ENCODE measurements at places on chromosomes 12 and 14.

DNA sequence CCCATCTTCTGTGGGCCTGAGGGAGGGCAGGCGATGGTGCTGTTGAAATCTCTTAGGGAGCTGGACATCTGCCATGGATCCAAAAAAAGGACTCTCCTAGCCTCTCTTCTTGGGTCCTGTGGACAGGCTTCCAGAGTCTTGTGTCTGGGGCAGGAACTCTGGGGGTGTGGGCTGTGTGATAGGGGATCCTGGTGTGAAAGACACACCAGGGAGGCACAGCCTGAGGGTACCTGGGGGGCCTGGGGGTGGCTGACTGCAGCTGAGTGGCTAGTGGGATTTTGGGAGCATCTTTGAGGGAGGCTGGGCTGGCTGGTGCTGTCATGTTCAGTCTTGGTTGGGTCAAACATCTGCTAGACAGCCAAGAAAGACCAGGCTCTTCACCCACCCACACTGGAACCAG lies 1.8 kb upstream of the KRT83 start:
- DNase-seq, result no peak

DNA sequence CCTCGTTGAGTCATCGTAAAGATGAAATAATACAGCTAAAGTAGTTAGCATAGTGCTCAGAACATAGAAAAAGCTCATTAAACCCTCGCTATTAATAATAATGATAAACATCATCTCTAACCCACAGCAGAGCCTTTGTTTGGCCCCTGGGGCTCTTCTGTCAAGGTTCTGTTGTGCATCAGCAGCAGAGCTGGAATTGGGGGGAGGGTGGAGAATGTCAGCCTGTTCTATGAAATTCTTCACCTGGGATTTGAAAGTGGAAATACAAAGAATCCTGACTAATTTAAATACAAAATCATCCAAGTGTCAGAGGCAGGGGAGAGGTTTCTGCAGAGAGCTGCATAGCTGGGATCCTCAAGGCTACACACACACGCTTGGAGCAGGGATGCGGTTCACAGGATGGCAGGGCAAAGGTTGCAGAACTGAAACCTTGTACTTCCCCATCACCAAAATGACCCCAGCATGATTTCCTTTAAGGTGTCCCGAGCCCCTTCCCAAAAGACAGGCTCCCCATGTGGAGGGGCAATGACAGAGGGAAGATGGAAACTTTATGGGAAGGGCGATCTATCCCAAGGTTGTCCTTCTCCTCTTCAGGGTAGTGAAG lies 71.8 kb downstream of the DAD1 start:
- DNase-seq, result no peak

DNA sequence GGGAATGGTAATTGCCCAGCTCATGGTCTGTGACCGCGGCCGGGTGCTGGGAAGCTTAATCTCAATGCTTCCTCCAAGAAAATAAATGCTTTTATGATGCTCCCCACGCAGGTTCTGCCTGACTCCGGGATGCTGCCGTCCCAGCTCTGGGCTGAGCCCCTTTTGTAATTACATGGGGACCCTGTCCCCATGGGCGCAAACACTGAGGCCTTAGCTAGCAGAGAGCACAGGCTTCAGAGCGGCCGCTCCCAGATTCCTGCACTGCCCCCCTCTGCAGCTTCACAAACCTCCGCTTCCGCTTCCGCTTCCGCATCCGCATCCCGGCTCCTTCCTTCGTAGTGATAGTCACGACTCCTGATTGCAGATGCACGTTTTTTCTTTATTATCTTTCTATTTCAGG lies 129.5 kb downstream of the KIF26A start:
- DNase-seq, result no peak

GRCh38 chr14:32077081-32078022 lies at the start of gene ARHGAP5:
Gene ARHGAP5, plus strand, starts transcription at chr14:32077304. Its CDS starts 13,366 bp downstream, at chr14:32090670.
- peak; percentile 9 for DNase-seq

GRCh38 chr12:15599266-15600037 lies 189.7 kb downstream of the EPS8 start:
- DNase-seq, result no peak

- peak; percentile 1 for DNase-seq
Measured at GRCh38 chr12:70576341-70577282, 60.6 kb downstream of the PTPRB start.

GRCh38 chr12:58915634-58916033 lies 4.7 kb downstream of the LRIG3 start:
- no peak for DNase-seq

GRCh38 chr12:72872238-72872887 lies 600.2 kb downstream of the TRHDE start:
- no peak for DNase-seq

- DNase-seq, result no peak
Measured at GRCh38 chr14:97806891-97807290, 1009.7 kb downstream of the VRK1 start.

DNA sequence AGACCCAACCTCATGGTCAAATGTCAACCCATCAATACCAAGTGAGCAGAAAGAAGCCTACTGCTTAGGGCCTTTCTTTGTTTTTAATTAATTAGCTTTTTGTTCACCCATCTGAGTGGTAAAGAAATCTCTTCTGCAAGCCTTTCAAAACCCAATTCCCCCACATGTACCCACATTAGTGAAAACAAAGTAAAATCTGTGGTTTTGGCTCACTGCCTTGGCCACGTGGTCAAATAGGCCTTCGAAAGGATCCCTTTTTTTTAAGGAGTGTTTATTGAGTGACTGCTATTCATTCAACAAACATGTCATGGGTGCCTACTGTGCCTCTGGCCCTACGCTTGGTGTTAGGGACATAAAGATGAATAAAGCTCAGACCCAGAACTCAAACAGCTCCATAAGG lies 160.1 kb downstream of the NUAK1 start:
- no peak for DNase-seq

- DNase-seq, result no peak
Measured at GRCh38 chr12:106271575-106272505, 24.0 kb upstream of the CKAP4 start.

DNA sequence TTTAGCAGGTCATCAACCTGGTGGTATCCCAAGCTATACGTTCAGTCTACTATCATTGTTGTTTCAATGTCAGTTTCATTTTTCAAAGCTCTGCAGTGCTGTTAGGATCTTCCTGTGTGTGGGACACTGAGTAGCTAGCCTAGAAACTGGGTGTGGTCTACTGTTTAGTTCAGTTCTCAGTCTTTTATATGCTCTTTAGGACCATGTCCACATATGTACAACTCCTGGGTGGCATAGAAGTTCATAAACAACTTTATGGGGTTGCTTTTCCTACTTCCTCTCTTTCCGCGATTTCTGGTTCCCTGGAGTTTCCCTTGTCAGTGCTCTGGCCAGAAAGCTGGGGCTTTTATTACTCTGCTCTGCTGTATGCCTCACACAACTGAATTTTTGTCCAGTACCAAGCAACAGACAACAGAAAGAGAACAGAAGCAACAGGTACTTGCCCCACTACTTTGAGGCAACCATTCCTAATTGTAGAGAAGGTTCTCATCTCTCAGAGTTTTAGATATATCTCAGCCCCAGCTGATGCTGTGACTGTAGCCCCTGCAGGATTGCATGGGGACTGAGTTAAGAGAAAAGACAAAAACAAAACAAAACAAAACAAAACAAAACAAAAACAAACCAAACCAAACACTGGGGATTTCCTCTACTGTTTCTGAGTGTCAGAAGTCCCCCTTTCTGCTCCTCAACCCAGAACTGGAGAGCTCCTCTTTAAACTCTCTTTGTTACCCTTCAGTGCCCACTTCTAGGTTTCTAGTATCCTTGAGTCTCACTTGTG lies 30.3 kb downstream of the MIS18BP1 start:
- DNase-seq, result no peak

DNA sequence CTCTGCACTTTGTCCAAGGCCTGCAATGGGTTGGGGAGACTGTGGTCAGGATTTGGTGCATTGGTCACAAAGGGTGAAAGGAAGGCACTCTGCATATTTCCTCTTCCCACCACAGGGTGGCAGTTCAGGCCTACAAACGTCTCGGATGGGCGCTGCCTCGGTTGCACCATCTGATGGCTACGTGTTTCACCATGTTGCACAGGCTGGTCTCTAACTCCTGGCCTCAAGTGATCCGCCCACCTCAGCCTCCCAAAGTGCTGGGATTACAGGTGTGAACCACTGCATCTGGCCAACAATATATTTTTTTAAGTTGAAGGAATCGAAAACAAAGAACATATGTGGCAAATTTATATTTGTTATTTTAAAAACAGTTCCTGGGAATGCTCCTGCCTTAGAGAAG lies 35.1 kb downstream of the TMBIM6 start:
- peak; percentile 44 for DNase-seq

DNA sequence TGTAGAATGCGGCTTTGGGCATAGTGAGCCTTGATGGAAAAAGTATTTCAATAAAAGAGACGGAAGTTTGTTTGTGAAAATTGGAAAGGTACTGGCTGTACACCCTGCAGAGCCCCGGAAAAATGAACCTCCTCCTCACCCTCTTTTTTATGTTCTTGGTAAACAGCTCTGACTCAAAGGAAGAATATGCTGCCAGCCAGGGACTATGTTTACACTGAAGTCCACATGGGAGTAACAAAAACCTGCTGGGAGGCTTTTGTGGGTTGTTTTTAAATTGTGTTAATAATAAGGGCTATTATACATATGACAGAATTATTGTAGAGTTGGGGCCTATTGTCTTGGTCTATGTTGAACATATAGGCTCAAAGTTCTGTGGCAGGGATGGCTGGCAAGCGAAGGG lies 70.7 kb downstream of the TTC8 start:
- DNase-seq, result no peak

DNA sequence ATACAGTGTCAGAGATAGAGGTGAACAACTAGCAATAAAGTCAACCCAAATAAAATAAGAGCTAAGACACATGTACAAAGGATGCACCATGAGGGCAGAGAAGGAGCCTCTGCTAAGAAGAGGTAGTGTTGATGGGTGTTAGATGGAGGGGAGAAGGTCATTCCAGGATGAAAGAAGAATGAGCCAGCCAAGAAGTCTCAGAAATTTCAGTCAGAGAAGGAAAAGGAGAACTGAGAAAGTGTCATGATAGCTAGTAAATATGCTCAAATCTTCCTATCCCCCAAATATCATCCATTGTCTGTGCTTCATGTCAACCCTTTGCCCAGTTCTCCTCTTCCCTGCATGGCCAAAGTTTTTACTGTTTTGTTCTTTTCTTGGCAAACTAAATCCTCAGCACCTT lies 225.2 kb upstream of the BTG1 start:
- DNase-seq, result no peak

GRCh38 chr12:23600919-23601318 lies 348.6 kb downstream of the SOX5 start:
- DNase-seq, result no peak

- no peak for DNase-seq
Measured at GRCh38 chr14:102949801-102950451, 27.5 kb downstream of the AMN start.

DNA sequence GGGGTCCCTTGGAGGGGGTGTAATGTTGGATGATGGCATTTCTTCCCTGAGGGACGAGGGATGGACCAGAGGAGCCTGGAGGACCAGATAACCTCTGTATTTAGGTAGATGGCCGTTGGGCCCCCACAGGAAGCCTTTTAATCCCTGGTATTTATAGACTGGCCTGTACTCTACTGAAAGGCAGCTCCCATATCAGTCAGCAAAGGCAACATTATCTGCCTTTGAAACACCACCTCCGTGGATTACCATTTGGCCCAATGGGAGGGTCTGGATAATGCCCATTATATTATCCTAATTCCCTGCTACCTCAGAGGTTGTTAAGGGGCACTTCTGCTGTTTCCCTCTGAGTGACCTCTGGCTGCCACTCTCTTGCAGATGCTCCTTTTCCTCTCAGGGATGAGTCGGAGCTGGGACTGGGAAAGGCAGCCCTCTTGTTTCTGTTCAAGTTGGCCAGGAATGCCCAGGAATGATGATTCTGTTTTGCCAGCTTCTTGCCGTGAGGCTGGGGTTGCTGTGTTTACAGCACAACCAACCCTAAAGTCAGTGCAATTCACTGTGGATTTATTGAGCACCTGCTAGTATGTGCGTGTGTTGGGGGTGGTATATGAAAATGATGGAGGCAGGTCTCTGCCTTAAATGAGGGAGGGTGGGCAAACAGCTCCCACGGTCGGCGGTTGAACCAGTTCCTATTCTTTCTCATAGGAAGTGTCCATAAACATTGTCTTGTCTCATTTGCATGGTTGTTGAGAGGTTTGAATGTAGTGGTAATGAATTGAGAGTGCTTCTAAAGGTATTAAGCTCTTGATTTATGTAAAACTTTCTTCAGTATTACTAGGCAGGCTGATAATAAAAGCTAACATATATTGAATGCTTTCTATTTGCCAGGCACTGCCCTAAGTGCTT lies 18.1 kb downstream of the SUSD6 start:
- no peak for DNase-seq

DNA sequence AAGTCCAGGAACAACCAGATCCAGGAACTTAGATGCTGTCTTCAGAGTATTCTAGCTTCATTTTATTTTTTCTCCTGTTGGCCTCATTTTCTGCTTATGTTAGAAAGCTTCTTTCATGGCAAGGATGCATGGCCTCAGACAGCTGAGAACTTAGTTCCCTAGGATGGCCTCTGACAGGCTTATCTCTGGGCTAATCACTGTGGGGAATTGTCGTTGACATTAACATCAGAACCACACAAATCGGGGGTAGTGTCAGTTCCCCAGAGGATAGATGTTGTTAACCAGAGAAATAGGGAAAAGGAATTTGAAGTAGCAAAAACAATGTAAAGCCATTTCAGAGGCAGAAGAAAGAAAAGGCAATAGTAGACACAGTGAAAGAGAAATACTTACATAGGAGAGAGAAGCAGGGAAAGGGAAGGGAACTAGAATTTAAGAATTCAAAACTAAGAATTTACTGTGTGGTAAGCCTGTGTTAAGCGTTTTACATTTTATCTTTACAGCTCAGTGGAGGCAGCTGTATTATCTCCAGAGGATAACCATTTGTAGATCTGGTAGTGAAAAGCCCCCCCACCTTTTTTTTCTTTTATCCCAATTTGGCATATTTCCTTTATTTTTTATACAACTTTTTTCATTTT lies 21.8 kb downstream of the FUT8 start:
- no peak for DNase-seq

DNA sequence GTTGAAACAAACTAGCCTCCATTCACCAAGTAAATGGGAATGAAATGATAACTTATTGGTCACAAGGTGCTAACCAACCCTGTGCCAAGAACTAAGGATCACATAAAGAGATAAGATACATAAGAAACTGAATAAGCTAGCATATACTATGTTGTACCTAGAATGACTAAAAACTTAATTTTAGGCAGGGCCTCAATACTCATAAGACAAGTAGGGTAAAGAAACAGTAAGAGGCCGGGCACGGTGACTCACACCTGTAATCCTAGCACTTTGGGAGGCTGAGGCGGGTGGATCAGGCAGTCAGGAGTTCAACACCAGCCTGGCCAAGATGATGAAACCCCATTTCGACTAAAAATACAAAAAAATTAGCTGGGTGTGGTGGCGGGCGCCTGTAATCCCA lies 17.7 kb downstream of the GDF11 start:
- peak; percentile 25 for DNase-seq

DNA sequence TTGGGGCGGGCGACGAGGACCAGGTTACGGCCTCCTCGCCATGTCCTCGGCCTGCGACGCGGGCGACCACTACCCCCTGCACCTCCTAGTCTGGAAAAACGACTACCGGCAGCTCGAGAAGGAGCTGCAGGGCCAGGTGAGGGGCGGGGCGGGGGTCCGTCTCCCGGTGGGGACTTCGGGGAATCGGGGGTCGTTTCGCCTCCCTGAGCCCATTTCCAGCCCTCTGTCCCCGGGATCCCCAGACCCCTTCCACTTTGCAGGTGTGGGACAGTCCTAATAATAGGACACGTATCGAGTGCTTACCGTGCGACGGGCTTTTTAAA lies 380 bp downstream of the ANKRD13A start:
- no peak for DNase-seq

GRCh38 chr12:114412307-114412706 lies 6.4 kb upstream of the TBX5 start:
- no peak for DNase-seq

Data from activated CD4-positive, alpha-beta T cell treated with anti-CD3 and anti-CD28 coated beads for 24 hours (primary cell).